ENCODE measurements at places on chromosomes 7 and 10.
A peak's percentile ranks its signal among the peaks of the same experiment; 100 is the strongest.

DNA sequence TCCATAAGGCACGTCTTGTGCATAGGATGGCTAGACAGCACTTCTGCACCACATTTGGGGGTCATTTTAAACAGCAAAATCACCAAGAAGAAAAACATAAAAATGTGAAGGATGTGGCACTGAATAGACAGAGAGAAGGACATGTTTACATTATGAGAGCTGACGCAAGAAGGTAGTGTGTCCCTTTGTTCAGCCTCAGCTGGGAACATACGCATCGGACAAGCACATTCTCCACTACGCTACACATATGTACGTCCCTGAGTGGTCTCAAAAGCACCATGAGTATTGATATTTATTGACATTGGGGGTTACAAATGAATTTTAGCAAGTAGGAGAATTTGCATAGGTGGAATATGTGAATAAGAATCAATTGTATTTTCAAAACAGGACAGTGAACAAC, 20.2 kb downstream of the DDC start:
- no peak for DNase-seq

GRCh38 chr10:60974463-60975149, 30.6 kb upstream of the RHOBTB1 start:
- peak; percentile 63 for DNase-seq

DNA sequence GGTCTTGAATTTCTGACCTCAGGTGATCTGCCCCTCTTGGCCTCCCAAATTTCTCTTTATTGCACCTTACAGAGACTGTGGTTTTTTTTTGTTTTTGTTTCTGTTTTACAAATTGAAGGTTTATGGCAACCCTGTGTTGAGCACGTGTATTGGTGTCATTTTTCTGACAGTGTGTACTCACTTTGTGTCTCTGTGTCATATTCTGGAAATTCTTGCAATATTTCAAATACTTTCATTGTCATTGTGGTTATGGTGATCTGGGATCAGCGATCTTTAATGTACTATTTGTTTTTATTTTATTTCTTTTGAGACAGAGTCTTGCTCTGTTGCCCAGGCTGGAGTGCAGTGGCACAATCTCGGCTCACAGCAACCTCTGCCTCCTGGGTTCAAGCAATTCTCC, 89.8 kb downstream of the PRTFDC1 start:
- no peak for DNase-seq

DNA sequence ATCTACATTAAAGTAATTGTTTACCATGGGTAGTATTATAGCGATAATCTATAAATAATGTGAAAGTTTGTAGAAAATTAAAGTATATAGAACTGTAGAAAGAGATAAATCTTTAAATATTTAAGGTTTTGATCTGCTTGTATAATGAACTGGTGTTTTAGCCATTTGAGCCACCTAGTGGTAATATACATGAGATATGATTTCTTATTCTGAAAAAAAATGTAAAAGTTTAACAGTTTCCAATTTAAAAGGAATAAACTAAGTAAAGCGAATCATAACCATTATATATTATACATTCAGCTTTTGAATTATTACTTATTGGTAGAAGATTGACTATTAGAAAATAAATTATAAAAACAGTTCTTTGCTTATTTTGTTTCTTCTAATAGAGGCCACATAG, 91.2 kb downstream of the OTUD1 start:
- DNase-seq = no peak

- no peak for DNase-seq
These were observed 44.2 kb downstream of the SVOPL start for GRCh38 chr7:138656952-138657351.

GRCh38 chr10:86389441-86390193, 23.0 kb upstream of the GRID1 start:
- no peak for DNase-seq

GRCh38 chr7:110531186-110531585, 559.7 kb upstream of the LRRN3 start:
- DNase-seq = no peak

DNA sequence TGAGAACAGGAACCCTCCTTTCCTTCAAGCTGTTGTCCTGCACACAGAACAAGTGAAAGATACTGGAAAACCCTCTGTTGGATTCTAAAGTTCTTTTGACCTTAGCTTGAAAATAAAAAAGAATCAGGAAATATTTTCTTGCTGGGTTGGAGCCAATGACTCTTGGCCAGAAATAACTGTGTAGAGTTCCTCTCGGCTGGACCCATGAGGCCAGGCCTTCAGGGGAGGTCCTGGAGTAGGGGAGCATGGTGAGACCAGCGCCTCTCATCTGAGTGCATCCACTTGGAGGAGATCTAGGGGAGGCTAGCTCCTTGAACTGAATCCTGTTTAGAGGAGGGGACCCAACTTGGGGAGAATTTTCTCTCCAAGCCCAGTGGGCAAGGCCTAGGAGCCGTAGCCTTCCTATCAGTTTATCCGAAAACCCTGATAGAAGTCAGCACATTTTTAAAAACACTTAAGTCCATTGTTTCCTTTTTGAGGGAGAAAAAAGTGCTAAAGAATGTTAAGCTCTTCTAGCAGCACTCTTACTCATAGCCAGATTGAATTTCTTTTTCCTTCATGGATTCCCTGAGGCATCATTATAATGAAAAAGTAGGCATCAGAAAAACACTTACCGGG, 635.7 kb upstream of the ANKRD30A start:
- no peak for DNase-seq

- DNase-seq = no peak
These were observed 14.9 kb upstream of the CPA5 start for GRCh38 chr7:130329681-130330080.

GRCh38 chr7:129271500-129272355, 46.9 kb downstream of the AHCYL2 start:
- DNase-seq = peak; percentile 55

- DNase-seq = no peak
These were observed 68.0 kb upstream of the KLF6 start for GRCh38 chr10:3853016-3853415.

- no peak for DNase-seq
These were observed 163.1 kb downstream of the CCDC3 start for GRCh38 chr10:12838366-12838765.

- DNase-seq = no peak
These were observed 14.6 kb downstream of the PHTF2 start for GRCh38 chr7:77813180-77813579.

DNA sequence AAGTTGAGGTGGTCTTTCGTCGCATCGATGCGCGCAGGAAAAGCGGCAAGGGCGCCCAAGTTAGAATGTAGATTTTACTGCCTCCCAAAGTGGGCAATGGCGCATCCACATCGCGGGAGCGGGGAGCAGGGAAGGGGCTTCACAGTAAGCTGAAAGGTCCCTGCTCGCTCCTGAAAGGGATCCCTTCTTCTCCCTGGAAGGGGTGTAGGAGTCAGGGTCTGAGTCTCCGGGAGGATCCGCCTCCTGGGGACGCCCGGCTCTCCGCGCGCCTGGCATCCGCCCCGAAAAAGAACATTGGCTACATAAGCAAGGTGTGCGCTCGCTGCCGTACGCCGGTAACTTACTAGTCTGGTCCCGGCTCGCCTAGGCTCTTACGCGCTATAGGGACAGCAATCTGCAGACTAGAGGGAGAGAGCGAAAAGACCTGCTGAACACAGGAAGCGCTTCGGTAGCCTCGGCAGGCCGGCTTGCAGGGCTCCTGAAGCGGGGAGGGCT, 804 bp downstream of the UNC5B start:
- DNase-seq = no peak

GRCh38 chr7:297611-298374, 7.8 kb downstream of the FOXL3 start:
- no peak for DNase-seq

GRCh38 chr7:50164559-50165170, 71.6 kb upstream of the ZPBP start:
- DNase-seq = no peak

GRCh38 chr10:118528426-118528825, 67.0 kb downstream of the PRLHR start:
- no peak for DNase-seq

DNA sequence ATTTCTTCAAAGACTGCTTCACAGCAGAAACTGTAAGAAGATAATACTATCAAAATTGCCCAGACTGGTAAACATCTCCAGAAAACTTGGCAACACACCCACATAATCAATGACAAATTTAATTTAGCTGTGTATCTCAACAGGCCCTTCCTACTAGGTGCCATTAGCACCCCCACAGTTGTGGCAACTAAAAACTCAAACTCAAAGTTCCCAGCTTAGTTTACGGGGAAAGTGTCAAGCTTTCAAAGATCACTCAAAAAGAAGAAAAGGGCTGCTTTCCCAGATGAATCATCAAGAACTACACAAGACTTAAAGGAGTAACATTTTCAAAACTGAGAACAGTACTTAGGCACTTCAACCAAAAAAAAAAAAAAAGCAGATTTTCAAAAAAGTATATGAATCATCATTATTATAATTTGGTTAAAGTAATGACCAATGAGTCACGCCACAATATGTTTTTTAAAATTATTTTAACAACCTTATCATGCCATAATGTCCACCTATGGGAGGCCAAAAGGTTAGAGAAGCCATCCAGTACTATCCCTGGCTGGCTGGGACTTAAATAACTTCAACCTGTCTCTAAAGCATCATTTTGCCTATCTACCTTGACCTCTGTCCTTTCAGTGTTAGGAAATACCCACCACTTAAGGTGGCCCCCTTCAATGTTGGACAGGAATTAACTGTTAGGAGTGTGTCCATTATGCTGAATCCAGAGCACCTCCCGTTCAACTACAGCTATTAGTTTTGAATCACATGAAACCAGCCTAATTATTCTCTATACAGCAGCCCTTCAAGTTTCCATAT, 90.8 kb downstream of the ZFAND4 start:
- no peak for DNase-seq

DNA sequence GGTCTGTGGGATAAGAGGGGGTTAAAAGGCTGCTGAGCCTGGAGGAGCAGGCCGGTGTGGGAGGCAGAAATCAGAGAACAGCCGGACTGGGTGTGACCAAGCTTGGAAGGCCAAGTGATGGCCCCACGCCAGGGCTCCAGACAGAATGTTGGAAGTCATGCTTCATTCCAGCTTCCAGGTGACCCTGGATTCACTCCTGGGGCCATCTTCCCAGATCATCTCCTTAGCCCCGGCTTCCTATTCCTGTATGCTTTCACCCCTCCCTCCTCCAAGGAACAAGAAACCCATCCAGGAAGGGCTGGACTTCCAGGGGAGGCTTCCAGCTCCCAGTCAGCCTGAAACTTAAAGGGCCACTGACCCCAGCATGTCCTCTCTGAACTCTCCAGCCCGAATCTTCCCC, 1.0 kb downstream of the INMT start:
- no peak for DNase-seq

DNA sequence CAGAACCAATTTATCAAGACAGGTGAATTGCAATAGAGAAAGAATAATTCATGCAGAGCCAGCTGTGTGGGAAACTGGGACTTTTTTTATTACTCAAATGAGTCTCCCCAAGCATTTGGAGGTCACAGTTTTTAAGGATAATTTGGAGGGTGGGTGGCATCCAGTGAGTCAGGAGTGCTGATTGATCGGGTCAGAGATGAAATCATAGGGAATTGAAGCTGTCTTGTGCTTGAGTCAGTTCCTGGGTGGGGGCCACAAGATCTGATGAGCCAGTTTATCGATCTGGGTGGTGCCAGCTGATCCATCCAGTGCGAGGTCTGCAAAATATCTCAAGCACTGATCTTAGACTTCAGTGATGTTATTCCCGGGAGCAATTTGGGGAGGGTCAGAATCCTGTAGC, 9.9 kb upstream of the MYO1G start:
- no peak for DNase-seq

GRCh38 chr7:150396426-150396825, 17.3 kb downstream of the ZNF775 start:
- DNase-seq = no peak

- no peak for DNase-seq
These were observed 90.5 kb upstream of the RSU1 start for GRCh38 chr10:16907687-16908086.

DNA sequence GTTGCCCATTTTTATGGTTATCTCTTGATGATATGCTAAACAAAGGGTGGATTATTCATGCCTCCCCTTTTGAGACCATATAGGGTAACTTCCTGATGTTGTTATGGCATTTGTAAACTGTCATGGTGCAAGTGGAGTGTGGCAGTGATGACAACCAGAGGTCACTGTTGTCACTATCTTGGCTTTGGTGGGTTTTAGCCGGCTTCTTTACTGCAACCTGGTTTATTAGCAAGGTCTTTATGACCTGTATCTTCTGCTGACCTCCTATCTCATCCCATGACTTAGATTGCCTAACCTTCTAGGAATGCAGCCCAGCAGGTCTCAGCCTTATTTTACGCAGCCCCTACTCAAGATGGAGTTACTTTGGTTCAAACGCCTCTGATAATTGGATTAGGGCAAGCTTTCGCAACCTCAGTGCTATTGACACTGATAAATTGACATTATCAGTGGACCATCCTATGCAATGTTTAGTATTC, 36.9 kb downstream of the BAG3 start:
- DNase-seq = peak; percentile 42

GRCh38 chr10:26938578-26938977, 77.8 kb upstream of the ABI1 start:
- DNase-seq = no peak

- DNase-seq = no peak
These were observed 9.6 kb downstream of the DGKB start for GRCh38 chr7:14892961-14893360.
